ENCODE measurements at places on chromosomes 3 and 15. TPM values are rescaled to one million over a fixed set of nuclear protein-coding genes. Genes with fewer than 3 reads are reported as not detected.
A peak's percentile ranks its signal among the peaks of the same experiment; 100 is the strongest.

GRCh38 chr15:76056931-76057330 is 2.9 kb upstream of the TMEM266 start:
- no peak overlapping the region for H3K27ac ChIP-seq
- H3K4me1 ChIP-seq = peaks cover 19% of the 10 kb centered on the region
- H3K36me3 ChIP-seq = no peaks in the 10 kb centered on the region
- DNase-seq = no peak
- H3K4me3 ChIP-seq = no peak overlapping the region

GRCh38 chr3:186185194-186185787 is 76.4 kb upstream of the ETV5 start:
- H3K27me3 ChIP-seq = peaks cover 11% of the 10 kb centered on the region
- peaks cover 17% of the 10 kb centered on the region for H3K4me1 ChIP-seq
- H3K4me3 ChIP-seq = no peak overlapping the region
- H3K36me3 ChIP-seq = no peaks in the 10 kb centered on the region
- DNase-seq = peak; percentile 53

DNA sequence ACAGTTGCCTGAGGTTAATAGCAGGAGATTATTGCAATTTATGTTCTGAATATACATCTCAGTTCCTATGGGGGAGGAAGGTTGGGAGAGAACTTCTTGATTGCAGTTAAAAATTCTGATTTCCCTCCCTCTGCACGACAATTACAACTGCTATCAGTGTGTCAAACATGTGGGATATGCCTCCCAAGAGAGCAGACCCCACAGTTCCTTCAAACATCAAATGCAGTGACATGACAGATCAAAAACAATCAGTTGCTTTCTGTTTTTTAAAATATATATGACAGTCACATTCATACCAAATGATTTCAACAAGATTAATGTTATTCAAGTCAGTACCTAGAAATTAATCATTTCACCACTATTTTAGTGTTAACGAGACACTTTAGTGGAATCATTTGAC is 639.0 kb downstream of the EDEM1 start:
- no peak for DNase-seq
- no peak overlapping the region for H3K4me3 ChIP-seq
- H3K4me1 ChIP-seq = no peaks in the 10 kb centered on the region
- H3K27ac ChIP-seq = no peak overlapping the region
- no peaks in the 10 kb centered on the region for H3K27me3 ChIP-seq

- no peaks in the 10 kb centered on the region for H3K36me3 ChIP-seq
- H3K4me3 ChIP-seq = no peak overlapping the region
- DNase-seq = no peak
- H3K4me1 ChIP-seq = no peaks in the 10 kb centered on the region
- no peaks in the 10 kb centered on the region for H3K27me3 ChIP-seq
Measured at GRCh38 chr3:18135060-18135814, 289.9 kb downstream of the SATB1 start.

DNA sequence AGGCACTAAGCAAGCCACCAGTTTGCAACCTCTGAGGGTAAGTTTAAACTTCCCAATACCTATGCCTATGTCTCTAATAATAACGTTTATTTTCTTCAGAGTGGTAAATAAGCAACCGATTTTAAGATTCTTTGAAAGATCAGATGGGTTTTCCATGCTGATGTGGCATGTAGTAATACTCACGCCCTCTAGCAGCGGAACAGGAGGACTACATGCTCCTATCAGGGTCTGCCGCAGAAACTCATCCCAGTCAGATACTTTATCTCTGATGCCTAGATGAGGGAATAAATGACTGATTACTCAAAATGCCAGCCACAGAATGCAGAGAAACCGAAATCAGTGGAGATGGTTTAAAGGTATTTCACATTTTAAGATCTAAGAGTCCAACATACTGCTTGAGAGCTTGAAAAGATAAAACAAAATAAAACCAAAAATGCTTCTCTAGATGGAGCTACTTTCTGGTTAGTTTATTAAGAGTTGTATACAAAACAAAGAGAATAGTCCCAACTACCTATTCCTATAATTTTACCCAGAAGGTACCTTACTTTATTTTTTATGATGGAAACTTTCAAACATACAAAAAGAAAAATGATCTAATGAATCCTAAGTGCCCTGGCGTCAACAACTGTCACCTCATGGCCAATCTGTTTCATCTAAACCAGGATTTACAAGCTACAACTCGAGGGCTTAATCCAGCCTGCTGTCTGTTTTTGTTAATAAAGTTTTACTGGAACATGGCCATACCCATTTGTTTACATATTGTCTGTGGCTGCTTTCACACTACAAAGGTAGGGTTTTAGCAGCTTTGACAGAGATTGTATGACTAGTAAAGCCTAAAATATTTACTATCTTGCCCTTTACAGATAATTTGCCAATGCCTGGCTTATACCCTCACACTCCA is 37.5 kb upstream of the STIMATE start:
- peaks cover 17% of the 10 kb centered on the region for H3K36me3 ChIP-seq
- H3K4me1 ChIP-seq = peaks cover 12% of the 10 kb centered on the region
- H3K27me3 ChIP-seq = no peaks in the 10 kb centered on the region
- H3K4me3 ChIP-seq = no peak overlapping the region
- no peak overlapping the region for H3K27ac ChIP-seq
- DNase-seq = peak; percentile 67

DNA sequence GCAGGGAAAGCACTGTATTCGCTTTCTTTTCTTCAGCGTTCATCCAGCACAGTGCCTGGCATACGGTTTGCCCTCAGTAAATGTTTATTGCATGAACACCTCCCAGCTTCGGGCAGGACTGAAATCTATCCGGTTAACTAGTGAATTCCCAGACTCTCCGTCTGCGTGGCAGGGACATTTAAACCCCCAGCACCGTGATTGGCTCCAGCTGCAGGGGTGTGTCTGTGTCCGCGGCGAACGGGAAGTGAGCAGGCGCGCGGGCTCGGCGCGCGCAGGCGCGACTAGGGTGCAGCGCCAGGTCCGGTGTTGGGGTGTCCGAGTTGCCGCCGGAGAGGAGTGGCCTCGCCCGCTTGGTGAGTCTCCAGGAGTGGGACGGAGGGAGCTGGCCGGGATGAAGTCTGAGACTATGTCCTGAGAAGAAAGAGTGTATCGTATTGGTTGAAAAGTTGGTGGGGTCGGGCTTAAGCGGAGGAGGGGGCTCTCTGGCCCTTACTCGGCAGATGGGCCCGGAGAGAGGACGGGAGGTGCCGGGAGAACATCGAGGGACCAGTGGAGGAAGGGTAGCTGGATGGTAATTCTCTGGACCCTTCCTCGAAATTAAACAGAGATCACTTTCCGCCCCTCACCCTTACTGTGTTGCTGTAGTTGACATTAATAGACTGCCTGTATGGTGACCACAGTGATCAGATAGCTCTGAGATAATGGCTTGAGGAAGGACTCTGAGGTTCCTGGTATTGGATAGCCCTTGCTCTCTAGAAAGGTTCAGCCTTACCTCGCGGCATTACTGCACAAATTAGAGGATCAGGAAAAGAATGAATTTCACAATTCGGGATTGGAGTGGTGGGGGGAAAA is at the start of gene SNAP23:
TSS of gene SNAP23 (plus strand) at position 274 of the 852 bp plus-strand sequence. CDS start 16,213 bp downstream, outside the sequence.
- peak within 1 kb of the TSS; percentile 93 for H3K27ac ChIP-seq
- DNase-seq = peak; percentile 86
- peaks cover 68% of the 10 kb centered on the region for H3K4me1 ChIP-seq
- no peaks in the 10 kb centered on the region for H3K27me3 ChIP-seq
- H3K4me3 ChIP-seq = peak within 1 kb of the TSS; percentile 99

DNA sequence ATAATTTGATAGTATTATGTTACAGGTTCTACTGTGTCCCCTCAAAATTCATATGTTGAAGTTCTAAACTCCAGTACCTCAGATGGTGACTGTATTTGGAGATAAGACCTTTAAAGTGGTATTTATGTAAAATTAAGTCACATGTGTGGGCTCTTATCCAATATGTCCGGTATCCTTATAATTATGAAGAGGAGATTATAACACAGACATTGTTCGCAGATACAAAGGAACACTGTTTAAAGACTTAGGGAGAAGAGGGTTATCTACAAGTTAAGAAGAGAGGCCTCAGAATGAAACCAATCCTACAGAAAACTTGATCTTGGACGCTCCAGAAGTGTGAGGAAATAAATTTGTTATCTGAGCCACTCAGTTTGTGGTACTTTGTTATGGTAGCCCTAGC is 50.9 kb downstream of the DPH6 start:
- no peak overlapping the region for H3K27ac ChIP-seq
- H3K36me3 ChIP-seq = no peaks in the 10 kb centered on the region
- DNase-seq = no peak
- no peaks in the 10 kb centered on the region for H3K27me3 ChIP-seq
- H3K4me1 ChIP-seq = peaks cover 3% of the 10 kb centered on the region
- no peak overlapping the region for H3K4me3 ChIP-seq

- peaks cover 83% of the 10 kb centered on the region for H3K4me1 ChIP-seq
- H3K4me3 ChIP-seq = peak overlapping the region; percentile 10
- peak; percentile 62 for DNase-seq
- no peaks in the 10 kb centered on the region for H3K27me3 ChIP-seq
- H3K27ac ChIP-seq = peak overlapping the region; percentile 89
Measured at GRCh38 chr3:4739289-4740236, 239.7 kb upstream of the BHLHE40 start.

- no peaks in the 10 kb centered on the region for H3K27me3 ChIP-seq
- H3K4me1 ChIP-seq = no peaks in the 10 kb centered on the region
- peaks cover 24% of the 10 kb centered on the region for H3K36me3 ChIP-seq
- no peak for DNase-seq
Measured at GRCh38 chr3:33694944-33695343, 23.1 kb downstream of the CLASP2 start.

- no peaks in the 10 kb centered on the region for H3K27me3 ChIP-seq
- no peak overlapping the region for H3K27ac ChIP-seq
- peaks cover 3% of the 10 kb centered on the region for H3K36me3 ChIP-seq
- no peak overlapping the region for H3K4me3 ChIP-seq
Measured at GRCh38 chr3:38114052-38114874, 22.7 kb downstream of the ACAA1 start.

- H3K27me3 ChIP-seq = no peaks in the 10 kb centered on the region
- H3K4me1 ChIP-seq = peaks cover 36% of the 10 kb centered on the region
- no peak overlapping the region for H3K27ac ChIP-seq
- peak overlapping the region; percentile 94 for H3K4me3 ChIP-seq
Measured at GRCh38 chr3:184188080-184188479, 2.1 kb downstream of the ABCF3 start.

- no peaks in the 10 kb centered on the region for H3K27me3 ChIP-seq
- peaks cover 26% of the 10 kb centered on the region for H3K4me1 ChIP-seq
- no peak overlapping the region for H3K4me3 ChIP-seq
- peak overlapping the region; percentile 59 for H3K27ac ChIP-seq
- peaks cover 7% of the 10 kb centered on the region for H3K36me3 ChIP-seq
- no peak for DNase-seq
Measured at GRCh38 chr3:45631486-45631885, 36.9 kb downstream of the LIMD1 start.

- H3K27me3 ChIP-seq = no peaks in the 10 kb centered on the region
- no peak overlapping the region for H3K27ac ChIP-seq
- H3K36me3 ChIP-seq = no peaks in the 10 kb centered on the region
- no peak overlapping the region for H3K4me3 ChIP-seq
- no peak for DNase-seq
Measured at GRCh38 chr3:24722087-24722486, 227.4 kb upstream of the THRB start.

DNA sequence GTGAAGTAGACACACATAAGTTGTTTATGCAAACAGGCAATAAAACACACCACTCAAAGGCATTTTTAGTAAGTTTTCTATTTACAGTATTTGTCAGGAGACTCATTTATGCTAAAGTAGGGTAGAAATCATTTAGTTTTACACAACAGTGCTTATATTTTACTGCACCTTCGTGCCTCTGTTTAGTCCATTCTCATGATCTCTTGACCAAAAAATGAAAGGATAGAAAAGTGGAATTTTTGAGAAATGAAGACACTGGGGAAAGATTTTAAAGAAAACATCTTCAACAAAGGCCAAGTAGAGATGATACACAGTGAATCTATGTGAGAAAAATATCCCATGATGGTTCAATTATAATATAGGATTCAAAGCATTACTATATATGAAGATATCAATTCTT is 114.9 kb downstream of the SAMMSON start:
- no peak overlapping the region for H3K27ac ChIP-seq
- H3K4me1 ChIP-seq = no peaks in the 10 kb centered on the region
- H3K27me3 ChIP-seq = peaks cover 7% of the 10 kb centered on the region

- H3K36me3 ChIP-seq = peaks cover 25% of the 10 kb centered on the region
- no peak for DNase-seq
- peaks cover 72% of the 10 kb centered on the region for H3K4me1 ChIP-seq
- peak overlapping the region; percentile 89 for H3K4me3 ChIP-seq
Measured at GRCh38 chr15:90871716-90872485, 3.5 kb downstream of the FURIN start.

- peaks cover 33% of the 10 kb centered on the region for H3K36me3 ChIP-seq
- H3K27me3 ChIP-seq = no peaks in the 10 kb centered on the region
- H3K27ac ChIP-seq = peak overlapping the region; percentile 95
Measured at GRCh38 chr15:92881211-92881754, 18.8 kb upstream of the CHD2 start.

Gene THPO
- total RNA-seq = not detected

Gene CHL1
- not detected for total RNA-seq

Gene A4GNT
- total RNA-seq = not detected

Gene PLA1A
- total RNA-seq = not detected

Gene CGNL1
- total RNA-seq = not detected

Gene TM6SF1
- 12.5 TPM for total RNA-seq

Gene CXCR6
- 17.6 TPM for total RNA-seq

Gene CDC25A
- total RNA-seq = 23.5 TPM

Gene ZNF620
- 5.5 TPM for total RNA-seq

Gene FOXB1
- total RNA-seq = 0.54 TPM

Gene UBA7
- 249 TPM for total RNA-seq

Gene KCNH8
- not detected for total RNA-seq

Gene GOLGA6L7
- total RNA-seq = not detected
